ENCODE measurements at places on chromosomes 5 and 9.

DNA sequence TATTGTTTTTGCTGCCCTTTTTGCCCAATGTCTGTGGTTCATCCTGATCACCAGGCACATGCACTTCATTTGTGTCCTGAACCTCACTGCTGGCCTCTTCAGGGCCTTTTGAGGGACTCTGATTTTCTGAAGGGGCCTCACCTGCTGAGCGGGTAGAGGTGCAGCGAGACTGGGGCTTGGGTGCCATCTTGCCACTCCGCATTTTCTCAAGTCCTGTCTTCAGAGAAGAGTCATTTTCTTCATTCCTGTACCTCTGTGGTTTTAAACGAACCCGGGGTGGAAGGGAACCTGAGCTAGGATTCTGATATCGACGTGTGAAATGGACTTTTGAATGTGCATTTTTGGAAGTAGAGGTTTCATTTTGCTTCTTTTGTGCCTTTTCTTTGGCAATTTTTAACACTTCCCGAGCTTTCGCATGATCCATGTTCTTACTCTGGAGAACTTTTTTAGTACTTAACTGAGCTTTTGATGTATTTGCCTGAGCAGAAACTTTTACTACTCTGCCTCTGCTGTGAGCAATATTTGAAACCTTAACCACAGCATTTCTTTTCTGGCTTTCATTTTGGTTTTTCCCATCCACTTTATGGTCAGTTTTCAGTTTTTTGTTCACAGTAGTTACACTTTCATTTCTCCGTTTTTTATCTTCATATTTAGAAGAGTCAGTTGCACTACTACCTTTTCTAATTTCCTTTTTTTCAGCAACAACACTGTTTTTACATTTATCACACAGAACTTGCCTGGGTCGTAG lies 26.1 kb downstream of the PWWP2A start:
- no peak for DNase-seq

DNA sequence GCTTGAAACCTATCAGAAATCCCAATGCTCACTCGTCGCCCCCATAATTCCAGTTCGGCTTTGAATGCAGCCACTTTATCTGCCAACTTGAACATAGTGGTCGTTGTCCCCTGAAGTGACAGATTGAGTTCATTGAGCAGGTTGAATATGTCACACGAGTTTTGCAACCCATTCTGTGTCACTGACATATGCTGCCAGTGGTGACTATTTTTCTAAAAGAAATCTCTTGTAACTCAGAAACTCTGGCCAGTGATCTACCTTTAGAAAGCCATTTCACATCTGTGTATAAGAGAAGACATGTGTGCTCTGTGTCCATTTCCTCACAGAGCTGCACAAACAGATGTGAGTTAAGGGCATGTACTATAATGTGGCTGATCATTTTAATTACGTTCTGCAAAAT lies 47.0 kb upstream of the LARP1 start:
- DNase-seq, result no peak

DNA sequence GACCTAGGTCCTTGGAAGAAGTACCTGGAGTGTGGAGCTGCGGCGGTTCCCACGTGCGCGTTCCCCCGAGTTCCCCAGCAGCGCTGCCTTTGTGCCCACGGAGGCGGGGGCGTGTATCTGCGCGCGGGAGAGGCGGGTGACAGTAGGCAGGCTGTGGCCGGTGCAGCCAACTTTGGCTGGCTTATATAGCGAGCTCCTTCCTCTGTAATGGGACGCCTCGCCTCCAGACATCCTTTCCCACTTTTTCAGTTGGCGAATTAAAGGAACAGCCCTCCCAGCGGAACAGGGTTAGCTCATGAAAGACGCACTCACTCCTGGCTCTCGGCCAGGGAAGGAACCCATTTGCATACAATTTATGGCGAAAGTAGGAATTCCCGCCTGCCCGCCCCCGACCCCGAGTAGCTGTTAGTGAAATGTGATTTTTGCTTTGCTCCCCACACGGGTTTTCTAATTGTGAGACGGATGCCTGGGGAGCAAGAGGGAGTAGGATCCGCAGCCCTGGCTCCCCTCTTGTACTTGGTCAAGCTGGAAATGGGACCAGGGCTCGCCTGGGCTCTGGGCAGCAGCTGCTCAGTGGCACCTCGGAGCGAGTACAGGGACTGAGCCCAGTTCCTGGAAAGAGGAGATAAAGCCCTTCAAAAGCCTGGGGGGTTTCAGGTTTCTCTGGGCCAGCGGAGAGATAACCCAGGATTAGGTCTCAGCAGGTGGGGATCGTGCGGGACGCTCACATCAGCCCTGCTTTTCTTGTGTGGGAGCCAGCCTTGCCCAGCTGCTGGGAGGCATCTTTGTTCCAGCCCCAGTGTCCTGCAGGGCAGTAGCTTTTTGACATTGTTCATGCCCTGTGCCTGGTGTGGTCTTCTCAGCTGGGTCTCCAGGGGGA lies at the start of gene TNC:
TSS of gene TNC (minus strand) at position 159 of the 880 bp plus-strand sequence. CDS start 27,139 bp downstream, outside the sequence.
- DNase-seq, result no peak

- no peak for DNase-seq
Measured at GRCh38 chr5:136605638-136606037, 240.3 kb upstream of the TRPC7 start.

- DNase-seq, result no peak
Measured at GRCh38 chr9:4678679-4679267, 596 bp upstream of the CDC37L1 start.

GRCh38 chr5:140109018-140109758 lies 4.7 kb upstream of the PURA start:
- DNase-seq, result no peak

DNA sequence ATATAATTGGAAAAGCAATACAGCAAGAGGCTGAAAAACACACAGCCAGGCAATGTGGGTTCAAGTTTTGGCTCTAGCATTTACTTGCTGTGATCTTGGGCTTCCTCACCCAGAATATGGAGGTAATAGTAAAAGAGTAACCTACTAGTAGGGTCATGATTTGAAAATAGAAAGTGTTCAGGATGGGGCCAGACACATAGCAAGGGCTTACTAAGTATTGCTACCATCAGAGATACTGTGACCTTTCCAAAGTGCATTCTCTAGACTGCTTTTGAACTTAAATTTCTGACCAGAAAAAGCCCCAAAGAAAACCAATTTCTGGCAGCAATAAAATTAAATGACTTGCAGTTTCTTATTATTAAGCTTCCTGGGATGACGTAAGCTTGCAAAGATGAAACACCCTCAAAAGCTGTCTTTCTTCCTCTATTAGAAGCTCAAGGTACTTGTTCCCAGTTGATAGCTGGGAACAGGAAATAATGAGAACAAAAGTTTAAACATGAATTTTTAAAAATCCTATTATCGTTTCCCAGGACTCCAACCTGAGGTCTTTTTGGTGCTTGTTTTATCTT lies 20.3 kb downstream of the SLC45A2 start:
- DNase-seq, result no peak

DNA sequence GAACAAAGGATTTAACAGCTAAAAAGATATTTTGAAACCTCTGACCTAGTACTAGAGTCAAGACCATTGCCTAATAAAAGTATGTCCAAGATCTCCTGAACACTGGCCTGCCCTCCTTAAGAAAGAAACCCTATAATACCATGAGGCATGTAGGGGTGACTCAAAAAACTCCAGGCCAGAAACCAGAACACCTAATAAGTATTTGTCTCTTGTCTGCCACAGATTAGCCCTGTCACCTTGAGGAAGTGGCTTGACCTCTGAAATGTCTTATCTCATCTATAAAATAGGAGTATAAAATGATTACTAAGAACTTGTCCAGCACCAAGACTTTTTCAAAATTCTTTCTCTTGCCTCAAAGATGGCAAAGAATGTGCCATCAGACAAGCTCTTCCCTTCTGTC lies 125.5 kb upstream of the RASGRF2 start:
- no peak for DNase-seq

DNA sequence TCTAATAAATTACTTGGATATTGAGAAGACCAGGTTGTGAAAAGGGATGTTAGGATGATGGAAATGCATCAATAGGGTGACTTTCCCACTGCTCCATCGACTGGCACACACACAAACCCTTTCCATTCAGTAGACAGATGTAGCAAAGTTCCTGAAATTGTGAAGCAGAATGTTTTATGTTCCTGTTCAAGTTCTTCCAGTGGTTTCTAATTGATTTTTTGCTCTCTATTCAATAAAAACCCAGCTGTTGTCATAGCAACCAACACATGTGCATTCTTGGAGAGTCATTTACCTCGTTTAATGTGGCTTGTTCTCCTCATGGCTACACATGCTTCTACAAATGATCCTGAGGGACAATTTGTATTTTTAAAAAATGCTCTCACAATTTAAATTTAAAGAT lies 244.6 kb downstream of the RAB3C start:
- no peak for DNase-seq

- no peak for DNase-seq
Measured at GRCh38 chr5:141354900-141355469, at the start of gene PCDHGA4. TSS of gene PCDHGA4 (plus strand) at chr5:141355021. CDS start at chr5:141355108, 87 bp downstream.

- no peak for DNase-seq
Measured at GRCh38 chr5:132546108-132546507, 2.8 kb upstream of the IL5 start.

DNA sequence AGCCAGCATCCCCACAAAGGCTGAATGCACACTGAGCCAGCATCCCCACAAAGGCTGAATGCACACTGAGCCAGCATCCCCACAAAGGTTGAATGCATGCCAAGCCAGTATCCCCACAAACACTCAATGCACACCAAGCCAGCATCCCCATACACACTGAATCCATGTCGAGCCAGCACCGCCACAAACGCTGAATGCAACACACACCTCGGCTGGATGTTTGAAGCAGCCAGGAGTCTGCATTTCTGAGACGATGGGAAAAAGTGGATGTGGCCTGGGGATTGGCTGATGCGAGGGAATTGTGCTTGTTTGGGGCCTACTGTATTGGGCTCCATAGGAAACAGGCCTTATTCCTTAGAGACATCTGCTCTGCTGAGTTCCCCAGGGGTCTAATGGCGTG lies 30.9 kb upstream of the CEP72 start:
- no peak for DNase-seq

DNA sequence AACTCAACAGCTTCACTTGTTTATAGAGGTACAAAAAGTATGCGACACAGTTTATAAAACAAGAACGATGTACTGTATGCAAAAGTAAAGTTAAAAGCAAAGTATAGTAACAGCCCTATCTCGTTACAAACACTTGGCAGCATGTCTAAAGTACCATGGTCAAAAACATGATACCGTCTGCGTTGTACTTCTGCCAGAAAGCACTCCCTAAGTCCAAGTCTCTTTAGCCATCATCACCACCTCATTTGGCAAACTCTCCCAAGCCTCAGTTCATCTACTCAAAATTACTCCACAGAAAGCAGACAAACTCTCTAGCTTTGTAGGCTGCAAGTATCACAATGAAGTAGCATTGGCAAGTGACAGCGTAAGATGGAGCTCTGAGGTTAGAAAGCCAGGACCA lies 73.4 kb downstream of the NFIB start:
- no peak for DNase-seq

GRCh38 chr5:148989567-148989966 lies 73.3 kb downstream of the SH3TC2 start:
- DNase-seq, result no peak

- no peak for DNase-seq
Measured at GRCh38 chr5:123845356-123846100, 333.6 kb downstream of the CSNK1G3 start.

GRCh38 chr5:74556006-74556405 lies 84.5 kb downstream of the ENC1 start:
- DNase-seq, result no peak

- DNase-seq, result no peak
Measured at GRCh38 chr5:159316519-159317383, 13.5 kb downstream of the IL12B start.

- DNase-seq, result no peak
Measured at GRCh38 chr5:95641741-95642220, 4.8 kb upstream of the RFESD start.

DNA sequence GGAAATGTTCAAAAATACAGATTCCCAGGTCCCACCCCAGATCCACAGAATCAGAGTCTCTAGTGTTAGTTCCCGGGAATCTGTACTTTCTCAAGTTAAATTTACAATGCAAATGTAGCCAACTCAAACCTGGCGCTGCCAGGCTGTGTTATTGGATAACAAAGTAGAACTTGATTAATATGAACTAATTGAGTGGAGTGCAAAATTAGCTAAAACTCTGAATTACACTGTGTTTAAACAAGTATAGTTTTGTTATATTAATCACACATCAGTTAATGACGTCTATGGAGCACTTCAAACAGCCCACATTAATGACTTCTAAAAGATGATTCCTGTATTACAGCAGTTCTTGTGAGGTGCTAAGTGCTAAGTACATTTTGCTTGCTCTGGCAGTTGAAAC lies 32.4 kb upstream of the CYFIP2 start:
- no peak for DNase-seq

DNA sequence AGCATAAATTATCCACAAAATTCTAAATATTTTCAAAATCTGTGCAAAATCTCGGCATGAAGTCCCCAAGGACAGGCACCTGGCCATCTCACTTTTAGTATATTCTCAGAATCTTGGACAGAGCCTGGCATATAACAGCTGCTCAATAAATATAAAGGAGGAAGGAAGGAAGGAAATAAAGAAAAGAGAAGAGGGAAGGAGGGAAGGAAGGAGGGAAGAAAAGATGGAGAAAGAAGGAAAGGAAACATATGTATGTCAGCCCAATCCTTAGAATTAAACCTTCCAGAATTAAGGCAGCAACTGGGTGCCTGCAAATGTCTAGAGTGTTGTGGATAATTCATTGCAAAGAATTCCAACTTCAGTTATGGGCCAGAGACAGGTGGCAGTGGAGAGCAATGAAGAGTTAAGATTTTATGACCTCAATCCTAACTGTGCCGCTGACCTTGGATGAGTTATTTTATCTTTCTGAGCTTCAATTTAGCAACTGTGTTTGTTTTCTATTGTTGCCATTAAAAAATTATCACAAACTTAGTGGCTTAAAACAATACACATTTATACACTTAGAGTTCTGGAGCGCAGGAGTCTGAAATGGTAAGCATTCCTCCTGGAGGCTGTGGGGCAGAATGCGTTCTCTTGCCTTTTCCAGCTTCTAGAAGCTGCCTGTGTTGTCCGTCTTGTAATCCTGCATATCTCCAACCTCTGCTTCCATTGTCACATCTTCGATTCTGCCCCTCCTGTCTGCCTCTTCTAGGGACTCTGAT lies 200.9 kb upstream of the MSX2 start:
- no peak for DNase-seq
